ENCODE measurements at places on chromosomes 6 and 20.

GRCh38 chr6:109897025-109897424 lies 81.1 kb upstream of the GPR6 start:
- DNase-seq = no peak

DNA sequence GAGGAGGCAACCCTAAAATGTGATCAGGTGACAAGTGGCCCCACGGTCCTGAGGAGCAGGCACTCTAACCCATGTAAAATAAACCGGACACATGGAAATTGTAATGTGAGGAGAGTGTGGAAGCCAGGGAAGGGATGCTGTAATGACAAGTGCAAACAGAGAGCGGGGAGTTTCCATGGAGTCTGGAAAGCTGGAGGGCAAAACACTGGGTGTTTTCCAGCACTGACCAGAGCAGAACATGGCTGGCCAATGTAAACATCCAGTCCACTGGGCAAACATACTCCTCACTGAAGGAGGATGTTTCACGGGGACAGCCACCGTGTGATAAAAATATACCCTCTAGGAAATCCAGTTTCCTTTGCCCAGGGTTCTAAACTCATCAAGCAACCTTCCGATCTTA lies 219.0 kb upstream of the JARID2 start:
- DNase-seq = no peak

- DNase-seq = no peak
Observed at GRCh38 chr6:143652841-143653331, 24.9 kb upstream of the PHACTR2 start.

DNA sequence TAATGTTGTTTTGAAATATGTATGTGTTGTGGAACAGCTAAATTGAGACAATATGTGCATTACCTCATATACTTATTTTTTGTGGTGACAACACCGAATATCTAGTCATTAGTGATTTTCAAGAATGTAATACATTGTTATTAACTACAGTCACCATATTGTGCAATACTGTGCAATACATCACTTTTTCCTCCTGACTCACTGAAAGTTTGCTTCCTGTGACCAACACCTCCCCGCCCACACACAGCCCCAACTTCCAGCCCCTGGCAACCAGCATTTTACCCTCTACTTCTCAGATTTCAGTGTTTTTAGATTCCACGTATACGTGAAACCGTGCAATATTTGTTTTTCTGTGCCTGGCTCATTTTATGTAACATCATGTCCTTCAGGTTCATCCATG lies 627.9 kb downstream of the PRKN start:
- DNase-seq = no peak

DNA sequence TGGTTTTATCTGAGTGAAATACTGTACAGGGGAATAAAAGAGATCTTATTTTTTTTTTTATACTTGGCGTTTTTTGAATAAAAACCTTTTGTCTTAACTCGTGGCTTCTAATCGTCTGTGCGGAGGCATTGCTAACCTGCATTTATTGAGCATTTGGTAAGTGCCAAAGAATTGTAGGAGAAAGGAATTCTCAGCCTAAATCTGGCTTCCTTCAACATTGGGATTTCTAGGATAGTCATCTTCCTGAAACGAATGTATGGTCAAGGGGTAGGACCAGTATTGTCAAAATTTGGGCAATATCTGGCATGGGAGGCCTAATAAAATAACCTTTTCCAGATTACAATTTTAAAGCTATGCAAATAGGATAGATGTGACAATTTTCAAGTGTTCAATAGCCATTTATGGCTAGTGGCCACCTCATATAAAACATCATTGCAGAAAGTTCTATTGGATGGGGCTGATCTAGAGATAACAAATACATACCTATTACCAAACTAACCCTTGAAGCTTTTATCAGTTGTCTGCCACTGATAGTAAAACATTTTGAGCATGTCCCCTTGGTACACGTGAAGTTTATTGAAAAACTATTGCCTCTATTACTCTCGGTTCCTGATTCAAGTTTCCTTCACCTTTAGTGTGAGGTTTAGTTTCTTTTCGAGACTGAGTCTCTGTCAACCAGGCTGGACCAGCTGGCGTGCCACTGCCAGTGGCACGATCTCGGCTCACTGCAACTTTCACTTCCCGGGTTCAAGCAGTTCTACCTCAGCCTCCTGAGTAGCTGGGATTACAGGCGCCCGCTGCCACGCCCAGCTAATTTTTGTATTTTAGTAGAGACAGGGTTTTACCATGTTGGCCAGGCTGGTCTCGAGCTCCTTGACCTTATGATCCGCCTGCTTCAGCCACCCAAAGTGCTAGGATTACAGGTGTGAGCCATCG lies 5.6 kb downstream of the PIM1 start:
- DNase-seq = no peak

DNA sequence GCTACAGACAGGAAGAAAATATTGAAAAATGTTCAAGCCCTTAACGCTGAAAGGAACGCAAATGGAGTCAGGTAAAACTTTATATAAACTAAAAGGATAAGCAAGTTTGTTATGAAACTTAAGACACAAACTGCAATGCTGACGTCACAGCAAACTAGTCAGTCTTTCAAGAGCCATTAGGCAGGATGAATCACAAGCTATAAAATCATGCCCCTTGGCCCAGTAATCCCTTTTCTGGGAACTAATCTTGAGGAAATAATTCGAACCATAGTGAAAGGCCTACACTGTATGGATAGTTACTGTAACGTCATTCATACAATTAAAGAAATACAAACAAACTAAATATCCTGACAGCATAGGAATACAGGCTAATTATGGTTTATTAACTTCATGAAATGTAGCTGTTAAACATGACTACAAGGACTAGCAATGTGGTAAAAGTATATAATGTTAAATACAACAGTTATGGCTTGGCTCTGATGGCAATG lies 42.7 kb upstream of the HINT3 start:
- DNase-seq = peak; percentile 29

GRCh38 chr6:148538261-148539190 lies 195.9 kb downstream of the SASH1 start:
- DNase-seq = peak; percentile 19

Measured in eye (tissue), 1 donor.